ENCODE measurements at places on chromosomes 7 and 10.

DNA sequence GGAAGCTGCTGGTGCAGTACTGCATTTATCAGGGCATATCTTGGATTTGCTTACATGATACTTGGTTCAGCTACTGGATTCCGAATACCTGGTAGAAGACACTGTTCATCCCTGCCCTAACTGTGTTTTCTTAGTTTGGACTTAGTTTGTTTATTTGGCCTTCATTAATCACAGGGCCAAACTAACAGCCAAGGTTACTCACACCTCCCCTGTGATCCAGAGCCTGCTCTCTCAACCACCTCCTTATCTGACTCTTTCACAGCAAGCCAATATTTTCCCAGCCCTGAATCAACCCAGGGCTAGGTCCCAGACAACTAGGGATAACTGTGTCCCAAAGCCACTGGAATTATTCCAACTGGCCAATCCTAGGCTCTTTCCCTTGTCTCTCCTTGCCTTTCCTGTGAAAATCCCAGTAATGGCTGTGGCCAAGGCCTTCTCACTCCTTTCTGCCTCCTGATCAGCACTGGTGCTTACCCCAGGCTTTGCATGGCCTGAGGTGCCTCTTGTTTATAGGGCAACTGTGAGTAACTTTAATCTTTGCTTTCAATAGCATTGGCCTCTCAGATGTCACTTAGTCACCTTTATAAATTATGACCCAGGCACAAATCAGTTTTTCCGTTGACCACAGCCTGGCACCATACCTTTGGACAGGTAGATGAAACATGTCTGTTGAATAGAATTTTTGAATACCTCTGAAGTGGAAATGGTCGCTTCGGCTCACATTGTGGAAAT is 9.3 kb upstream of the JCAD start:
- peak; percentile 25 for DNase-seq

GRCh38 chr7:78983483-78983882 is 470.0 kb downstream of the MAGI2 start:
- no peak for DNase-seq

DNA sequence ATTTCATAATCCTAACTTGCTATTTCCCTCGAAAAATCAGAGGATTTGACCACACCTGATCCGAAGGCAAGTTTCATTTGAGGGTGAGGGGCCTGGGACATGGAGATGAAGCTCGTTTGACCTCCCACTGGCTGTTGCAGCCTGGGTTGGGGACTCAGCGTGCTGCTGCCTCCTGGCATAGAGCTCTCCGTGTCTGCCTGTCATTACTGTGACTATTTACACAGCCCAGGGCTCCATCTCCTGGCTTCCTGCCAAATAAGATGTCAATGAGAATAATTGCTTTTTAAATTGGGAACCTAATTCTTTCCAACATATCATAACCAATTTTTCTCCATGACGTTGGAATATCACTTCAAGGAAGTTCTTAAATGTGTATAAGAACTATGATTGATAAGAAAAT is 139.3 kb upstream of the COBL start:
- DNase-seq: no peak

DNA sequence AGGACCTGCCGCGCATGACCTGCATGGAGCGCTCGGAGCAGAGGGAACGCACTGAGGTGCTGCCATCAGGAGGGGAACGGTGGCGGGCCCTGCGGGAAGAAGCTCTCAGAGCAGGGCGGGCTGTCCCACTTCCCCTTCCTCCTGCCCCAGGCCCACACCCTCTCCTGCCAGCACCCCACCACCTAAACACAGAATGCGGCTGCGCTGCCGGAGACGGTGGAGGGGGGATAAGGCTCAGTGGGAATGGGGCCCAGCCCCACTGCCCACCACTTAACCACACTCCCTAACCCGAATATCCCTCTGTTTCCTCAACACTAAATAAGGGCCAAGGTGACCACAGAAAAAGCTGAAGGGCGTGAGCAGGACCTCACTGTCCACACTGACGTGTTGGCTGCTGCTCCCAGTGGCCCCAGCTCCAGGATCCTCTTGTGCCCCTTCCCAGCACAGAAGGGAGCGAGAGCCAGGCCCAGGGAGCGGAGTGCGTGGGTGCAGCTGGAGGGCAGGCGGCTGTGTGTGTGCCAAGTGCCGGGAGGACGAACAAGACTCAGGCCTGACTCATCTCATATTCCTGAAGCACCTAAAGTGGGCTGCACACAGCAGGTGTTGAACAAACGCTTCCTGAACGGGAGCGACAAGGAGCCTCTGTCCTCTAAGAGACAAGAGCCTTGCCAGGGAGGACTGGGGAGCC is 116.8 kb downstream of the MAD1L1 start:
- no peak for DNase-seq

- DNase-seq: no peak
Measured at GRCh38 chr7:140209866-140210609, 33.3 kb upstream of the KDM7A start.

GRCh38 chr7:42946627-42946950 is 14.4 kb downstream of the MRPL32 start:
- no peak for DNase-seq

DNA sequence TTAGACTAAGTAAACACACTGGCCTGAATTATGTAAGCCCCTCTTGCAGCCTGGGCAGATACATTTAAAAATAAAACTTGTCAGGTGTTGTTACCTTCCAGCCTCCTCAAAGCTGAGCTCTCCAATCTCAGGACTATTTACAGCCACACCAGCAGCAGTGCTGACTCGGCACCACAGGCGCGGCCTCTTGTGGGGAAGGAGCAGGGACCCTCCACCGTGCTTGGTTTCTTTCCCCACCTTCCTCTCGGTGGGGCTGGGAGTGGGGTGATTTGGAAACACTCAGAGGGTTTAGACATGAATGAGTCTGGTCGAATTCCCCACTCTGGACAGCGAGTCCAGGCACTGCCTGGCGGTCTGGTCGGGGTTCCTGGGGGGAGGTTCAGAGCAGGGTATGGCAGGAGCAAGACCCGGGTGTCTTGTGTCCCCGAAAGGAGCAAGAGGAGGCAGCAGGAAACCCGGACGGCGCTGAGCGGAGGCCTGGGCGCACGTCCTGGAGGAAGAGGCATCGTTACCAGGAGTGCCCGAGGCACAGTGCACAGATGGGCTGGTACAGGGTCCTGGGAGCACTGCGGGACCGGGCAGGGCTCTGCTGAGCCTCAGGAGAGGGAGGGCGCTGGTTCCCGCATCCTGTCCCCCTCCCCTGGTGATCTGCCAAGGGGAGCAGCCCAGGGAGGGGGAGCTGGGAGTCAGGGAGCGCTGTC is 29.2 kb upstream of the CFAP46 start:
- no peak for DNase-seq

- DNase-seq: no peak
Measured at GRCh38 chr7:5041047-5041446, 4.6 kb upstream of the RBAK start.

DNA sequence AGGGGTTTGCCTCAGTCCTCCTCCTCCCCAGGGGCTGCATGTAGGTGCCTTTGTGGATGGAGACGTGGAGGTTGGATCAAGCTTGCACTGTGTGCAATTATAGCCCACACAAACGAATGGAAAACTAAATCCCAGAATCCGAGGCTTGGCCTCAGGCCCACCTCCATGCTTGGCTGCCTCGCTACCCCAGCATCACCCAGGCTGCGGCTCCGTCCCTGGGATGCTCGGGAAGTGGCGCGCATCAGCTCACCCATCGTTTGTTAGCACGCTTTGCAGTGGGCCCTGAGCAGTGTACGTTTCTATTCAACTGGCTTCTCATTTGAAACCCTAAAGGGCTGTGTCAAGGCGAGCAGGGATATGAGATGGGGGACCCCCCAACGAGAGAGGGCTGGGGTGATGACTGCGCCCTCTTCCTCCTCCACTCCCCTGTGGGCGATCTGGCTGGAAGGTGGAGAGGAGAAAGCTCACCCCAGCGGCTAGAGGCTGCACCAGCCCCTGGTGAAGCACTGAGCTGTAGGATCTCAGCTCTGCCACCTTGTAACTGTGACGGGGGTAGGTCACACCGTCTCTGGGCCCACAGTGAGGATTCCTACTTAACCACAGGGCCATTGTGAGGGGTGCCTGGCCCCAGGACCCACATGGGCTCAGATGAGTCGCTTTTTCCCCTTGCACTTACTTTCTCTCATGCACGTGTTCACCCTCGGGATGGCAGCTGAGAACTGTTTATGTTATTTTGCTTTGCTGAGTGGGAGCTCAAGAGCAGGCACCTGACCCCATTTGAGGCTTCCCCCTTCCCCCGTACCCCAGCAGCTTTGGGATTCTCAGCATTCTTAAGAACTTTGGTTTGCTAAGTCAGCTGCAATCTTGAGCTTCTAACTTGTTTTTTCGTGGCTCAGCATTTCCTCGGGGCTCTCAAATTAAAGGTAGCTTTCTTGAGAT is 12.7 kb upstream of the BTBD16 start:
- DNase-seq: no peak

DNA sequence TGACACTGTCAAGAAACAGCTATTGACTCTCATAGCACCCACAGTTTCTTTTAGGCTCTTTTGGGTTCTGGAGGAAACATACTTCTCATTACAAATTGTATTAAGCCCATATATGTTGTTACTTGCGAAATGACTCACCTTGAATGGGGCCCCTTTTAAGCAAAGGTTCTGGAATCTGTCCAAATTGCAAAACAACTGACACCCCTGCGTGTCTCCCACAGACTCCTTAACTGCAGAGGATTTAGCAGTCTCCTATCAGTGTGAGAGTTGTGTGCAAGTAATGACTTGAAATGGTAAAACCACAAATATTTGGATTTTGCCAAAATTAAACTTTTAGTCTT is 192.3 kb downstream of the DNAJC1 start:
- DNase-seq: no peak

DNA sequence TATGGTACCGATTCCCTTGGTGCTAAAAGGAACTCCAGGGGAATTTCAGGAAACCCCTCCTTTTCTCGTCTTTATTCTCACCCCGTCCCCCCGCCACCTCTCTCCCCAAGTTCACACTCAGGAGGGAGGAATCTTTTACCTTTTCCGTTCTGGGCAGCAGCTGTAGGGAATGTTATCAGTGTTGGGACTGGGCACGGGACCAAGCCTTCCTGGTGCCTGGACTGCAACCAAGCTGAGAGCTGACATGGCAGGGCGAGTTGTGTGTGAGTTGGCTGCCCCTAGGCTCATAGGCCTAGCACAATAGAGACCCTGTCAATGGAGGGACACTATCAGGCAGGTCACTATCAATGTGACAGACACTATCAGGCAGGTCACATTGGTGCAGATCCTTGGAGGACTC is 121.4 kb downstream of the TCF7L2 start:
- DNase-seq: no peak

DNA sequence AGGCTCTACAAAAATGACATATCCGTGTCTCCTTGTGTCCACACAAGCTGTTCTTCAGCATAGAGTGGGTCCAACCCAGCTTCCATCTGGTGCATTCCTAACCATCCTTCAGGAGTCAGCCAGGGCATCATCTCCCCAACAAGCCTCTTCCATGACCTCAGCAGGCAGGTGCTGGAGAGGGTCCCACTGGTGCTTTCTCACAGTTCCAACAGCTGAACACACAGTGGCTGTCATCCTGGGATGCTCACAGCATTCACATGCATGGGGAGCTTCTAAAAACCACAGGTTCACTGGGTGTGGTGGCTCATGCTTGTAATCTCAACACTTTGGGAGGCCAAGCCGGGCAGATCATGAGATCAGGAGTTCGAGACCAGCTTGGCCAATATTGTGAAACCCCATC is 6.4 kb upstream of the CYP3A4 start:
- DNase-seq: no peak

GRCh38 chr7:78103475-78103874 is 304.9 kb downstream of the PHTF2 start:
- DNase-seq: no peak

DNA sequence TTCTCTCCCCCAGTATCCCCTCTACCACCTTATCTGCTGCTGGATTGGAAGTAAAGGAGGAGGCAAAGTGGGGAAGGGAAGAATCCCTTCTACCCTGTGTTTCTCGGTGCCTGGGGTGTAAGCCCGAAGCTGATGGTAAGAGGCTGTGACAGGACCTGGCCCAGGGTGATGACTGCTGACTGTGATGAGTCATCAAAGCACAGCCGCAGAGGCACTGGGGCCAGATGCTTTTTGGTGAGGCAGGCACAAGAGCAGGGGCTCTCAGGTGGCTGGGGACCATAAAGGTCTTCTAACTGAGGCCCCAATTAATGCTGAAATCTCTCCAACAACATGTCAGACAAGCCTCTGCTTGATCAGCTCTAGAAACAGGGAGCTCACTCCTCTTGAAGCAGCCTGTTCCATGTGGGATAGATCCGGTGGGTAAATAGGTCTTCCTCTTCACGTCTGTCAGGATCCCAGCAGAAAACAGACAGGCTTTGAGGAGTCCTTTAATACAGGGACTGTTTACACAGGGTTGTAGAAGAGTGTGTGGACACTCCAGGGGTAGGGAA is 86.1 kb upstream of the PCBD1 start:
- DNase-seq: no peak

GRCh38 chr10:106309376-106309775 is 855.1 kb downstream of the SORCS1 start:
- no peak for DNase-seq

- DNase-seq: no peak
Measured at GRCh38 chr10:128286141-128286761, 160.0 kb upstream of the MKI67 start.

GRCh38 chr7:36928311-36928710 is 204.0 kb upstream of the AOAH start:
- peak; percentile 21 for DNase-seq

DNA sequence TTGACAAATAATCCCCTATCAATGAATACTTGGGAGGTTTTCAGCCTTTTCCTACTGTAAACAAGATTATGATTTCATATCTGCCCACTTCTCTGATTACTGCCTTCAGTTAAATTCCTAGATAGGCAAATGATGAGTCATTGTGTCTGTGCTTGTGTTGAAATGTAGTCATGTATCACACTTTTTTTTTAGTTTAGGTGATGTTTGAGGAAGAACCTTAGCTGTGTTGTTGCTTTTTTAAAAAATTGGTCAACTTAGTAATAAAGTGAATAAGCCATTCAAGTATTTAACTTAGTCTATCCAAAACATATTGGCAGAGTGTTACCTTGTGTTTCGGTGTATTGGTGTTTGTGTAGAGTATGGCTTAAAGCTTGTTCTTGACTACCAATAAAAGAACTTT is 60.0 kb downstream of the WAC start:
- DNase-seq: peak; percentile 9

GRCh38 chr10:122419016-122419415 is 35.4 kb upstream of the ARMS2 start:
- no peak for DNase-seq

GRCh38 chr7:29194594-29195427 is at the start of gene CHN2:
TSS of gene CHN2 (plus strand) at chr7:29194775.
- peak; percentile 77 for DNase-seq

- DNase-seq: no peak
Measured at GRCh38 chr7:35753761-35754603, 46.9 kb upstream of the SEPTIN7 start.

GRCh38 chr10:85671530-85671929 is 695.1 kb downstream of the GRID1 start:
- no peak for DNase-seq

GRCh38 chr7:135159359-135160085 is 11.0 kb downstream of the CYREN start:
- no peak for DNase-seq

- no peak for DNase-seq
Measured at GRCh38 chr10:113534423-113534822, 18.4 kb upstream of the HABP2 start.

- peak; percentile 33 for DNase-seq
Measured at GRCh38 chr10:117547016-117547715, 4.6 kb downstream of the EMX2 start.

- DNase-seq: no peak
Measured at GRCh38 chr10:101560298-101561067, 27.6 kb downstream of the POLL start.

GRCh38 chr7:101602484-101603241 is 26.4 kb downstream of the MYL10 start:
- DNase-seq: peak; percentile 45

Measured in hematopoietic multipotent progenitor cell (in vitro differentiated cells).